ENCODE measurements at places on chromosomes 4 and X.

GRCh38 chr4:53861856-53862610, 202.4 kb downstream of the CHIC2 start:
- no peak for DNase-seq

DNA sequence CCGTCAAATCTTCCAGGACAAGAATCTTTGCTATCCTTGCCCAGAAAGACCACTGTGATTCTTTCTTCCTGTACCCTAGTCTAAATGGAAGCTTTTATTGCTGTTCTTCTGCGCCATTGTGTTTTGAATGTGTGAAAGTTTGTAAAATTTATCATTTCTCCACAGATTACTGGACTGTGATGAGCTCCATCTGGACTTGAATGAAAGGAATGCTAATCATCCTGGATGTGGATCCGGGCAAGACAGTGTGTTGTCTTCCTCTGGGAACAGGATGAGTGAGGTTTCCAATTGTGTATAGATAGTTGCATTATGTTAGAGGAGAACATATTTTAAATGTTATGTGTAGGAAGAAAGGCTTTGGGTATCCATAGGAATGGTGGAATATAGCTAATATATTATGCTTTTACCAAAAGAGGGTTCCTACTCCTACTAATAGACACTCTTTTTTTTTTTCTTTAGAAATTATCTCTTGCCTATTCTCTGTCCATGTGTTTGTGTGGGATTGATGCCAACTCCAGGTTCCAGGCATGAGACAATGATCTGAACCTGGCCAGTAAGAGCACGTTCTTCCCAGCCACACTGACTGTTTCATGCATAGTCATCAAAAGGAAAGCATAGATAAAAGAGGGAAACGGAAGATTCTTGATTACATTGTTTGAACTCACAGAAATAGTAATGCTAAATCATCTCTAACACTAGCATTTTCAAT, 803.6 kb upstream of the ADGRL3 start:
- DNase-seq = no peak

- no peak for DNase-seq
These were observed 53.0 kb upstream of the KLF3 start for GRCh38 chr4:38610966-38611431.

- no peak for DNase-seq
These were observed 17.8 kb downstream of the IDS start for GRCh38 chrX:149487292-149487691.

- DNase-seq = no peak
These were observed 1476.9 kb downstream of the ARAP2 start for GRCh38 chr4:34767407-34767806.

GRCh38 chr4:7194251-7195140, 2.2 kb downstream of the SORCS2 start:
- DNase-seq = no peak

GRCh38 chrX:68718443-68718820, 71.0 kb downstream of the STARD8 start:
- no peak for DNase-seq

DNA sequence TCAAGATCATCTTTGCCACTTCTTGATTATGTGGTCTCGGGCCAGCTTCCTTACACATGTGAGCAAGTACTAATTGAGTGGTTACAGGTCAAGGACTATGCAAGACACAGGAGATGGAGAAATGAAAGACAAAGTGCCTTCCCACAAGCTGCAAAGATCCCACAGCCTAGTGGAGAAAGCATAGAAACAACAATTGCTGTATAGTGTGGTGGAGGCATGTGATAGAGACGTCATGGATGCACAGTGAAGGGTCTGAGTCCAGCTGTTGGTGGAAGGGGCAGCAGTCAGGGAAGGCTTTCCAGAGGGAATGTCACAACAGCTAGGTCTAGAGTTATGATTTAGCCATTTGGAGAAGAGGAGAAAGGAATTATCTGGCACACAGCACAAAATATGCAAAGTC, 210.6 kb downstream of the KDR start:
- DNase-seq = no peak

- peak; percentile 54 for DNase-seq
These were observed 1.7 kb upstream of the HEPH start for GRCh38 chrX:66162331-66162822.

DNA sequence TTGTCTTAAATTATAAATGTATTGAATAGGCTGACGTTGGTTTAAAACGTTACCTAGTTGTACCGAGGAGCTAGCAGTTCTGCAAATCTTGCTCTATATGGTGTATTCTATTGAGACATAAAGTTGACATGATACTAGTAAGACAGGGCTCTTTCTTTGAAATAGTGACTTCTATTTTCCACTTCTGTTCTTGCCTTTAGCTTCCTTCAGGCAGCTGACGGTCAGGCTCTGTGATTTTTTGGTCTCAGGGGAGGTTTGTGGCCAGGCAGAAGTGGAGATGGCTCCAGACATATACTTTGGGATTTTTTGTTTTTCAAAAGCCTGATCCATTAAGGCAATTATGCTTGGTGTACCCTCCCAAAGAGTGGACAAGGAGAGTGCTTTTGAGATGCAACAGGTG, 95.2 kb downstream of the SLC34A2 start:
- no peak for DNase-seq

DNA sequence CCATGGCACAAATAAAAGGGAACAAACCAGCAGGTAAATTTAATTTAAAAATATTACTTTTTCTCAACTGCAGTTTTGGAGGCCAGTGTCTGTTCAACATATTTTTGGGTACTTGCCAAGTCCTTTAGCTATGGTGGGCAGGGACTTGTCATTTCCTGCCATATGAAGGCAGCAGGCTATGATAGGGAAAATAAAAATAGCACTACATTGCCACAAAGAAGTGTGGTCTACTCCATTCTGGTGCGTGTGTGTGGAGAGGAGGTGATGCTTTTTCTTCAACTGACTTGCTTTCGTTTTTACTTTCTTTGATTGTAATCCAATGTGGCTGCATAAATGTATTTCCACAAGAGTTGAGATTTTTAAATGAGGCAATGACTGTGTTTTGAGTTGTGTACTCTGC, 17.2 kb downstream of the GPR174 start:
- DNase-seq = no peak

DNA sequence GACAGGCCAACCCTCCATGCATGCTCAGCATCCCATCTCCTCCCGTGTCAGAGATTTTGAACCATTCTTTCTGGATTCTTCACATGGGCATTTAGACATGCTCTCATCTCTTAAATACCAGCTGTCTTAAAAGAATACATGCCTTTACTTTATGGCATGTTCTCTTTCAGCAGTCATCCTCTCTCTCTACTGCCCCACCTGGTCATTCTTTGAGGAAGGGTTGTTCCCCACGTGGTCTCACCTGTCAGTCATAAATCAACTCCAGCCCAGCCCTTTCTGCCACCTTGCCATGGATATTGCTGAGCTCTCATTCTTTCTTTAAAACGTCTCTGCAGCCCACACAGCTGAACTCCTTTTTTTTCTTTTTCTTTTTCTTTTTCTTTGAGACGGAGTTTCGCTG, 111.3 kb downstream of the ARHGAP10 start:
- no peak for DNase-seq

GRCh38 chr4:185143601-185143969, 519 bp downstream of the SLC25A4 start:
- DNase-seq = no peak

- DNase-seq = no peak
These were observed 557.7 kb downstream of the RAB28 start for GRCh38 chr4:12926189-12927066.

GRCh38 chr4:141046255-141046654, 87.0 kb downstream of the RNF150 start:
- no peak for DNase-seq

- DNase-seq = no peak
These were observed 595 bp upstream of the NAP1L2 start for GRCh38 chrX:73215246-73215645.

DNA sequence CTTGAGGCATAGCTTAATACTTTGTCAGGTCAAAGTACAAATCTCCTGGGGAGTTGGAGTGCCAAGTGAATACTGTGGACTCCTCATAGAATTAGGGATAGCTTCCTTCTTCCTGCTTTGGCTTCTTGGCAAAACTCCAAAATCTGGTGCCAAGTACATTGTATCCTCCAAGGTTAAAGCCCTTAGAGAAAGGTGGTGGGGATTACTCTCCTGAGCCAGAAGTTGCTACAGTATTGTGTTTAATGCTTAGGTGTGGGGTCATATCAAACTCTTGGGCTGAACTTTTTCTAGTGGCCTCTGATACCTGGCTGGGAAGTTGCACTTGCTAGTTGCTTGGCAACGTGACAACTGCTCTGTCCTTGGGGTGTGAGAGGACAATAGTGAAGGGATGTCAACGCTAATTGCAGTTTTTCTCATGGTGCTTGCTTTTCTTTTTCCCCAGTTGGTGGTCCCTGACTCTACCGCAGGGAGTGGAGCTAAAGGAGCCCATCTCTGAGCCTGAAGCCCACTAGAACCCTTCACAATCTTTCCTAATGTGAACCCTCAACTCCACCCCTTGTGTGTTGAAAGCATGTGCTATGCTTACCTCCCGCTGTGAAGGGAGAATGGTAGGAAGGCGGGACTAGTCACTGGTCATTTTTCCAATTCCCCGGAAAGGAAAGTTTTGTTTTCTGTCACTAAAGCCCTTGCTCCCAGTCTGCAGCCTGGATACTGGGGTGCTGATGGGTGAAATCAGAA, 35.5 kb downstream of the DLG3 start:
- DNase-seq = no peak

DNA sequence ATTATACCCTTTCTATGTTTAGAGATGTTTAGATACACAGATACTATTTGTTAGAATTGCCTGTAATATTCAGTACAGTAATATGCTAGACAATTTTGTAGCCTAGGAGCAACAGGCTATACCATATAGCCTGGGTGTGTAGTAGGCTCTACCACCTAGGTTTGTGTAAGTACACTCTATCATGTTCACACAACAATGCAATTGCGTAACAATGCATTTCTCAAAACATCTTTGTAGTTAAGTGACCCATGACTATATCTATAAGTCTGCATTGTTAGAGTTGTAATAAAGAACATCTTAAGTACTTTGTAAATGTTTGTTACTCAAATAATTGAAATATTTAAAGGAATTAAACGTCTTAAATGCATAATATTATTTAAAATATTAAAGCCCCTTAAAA, 379.3 kb downstream of the PPP3CA start:
- DNase-seq = no peak

DNA sequence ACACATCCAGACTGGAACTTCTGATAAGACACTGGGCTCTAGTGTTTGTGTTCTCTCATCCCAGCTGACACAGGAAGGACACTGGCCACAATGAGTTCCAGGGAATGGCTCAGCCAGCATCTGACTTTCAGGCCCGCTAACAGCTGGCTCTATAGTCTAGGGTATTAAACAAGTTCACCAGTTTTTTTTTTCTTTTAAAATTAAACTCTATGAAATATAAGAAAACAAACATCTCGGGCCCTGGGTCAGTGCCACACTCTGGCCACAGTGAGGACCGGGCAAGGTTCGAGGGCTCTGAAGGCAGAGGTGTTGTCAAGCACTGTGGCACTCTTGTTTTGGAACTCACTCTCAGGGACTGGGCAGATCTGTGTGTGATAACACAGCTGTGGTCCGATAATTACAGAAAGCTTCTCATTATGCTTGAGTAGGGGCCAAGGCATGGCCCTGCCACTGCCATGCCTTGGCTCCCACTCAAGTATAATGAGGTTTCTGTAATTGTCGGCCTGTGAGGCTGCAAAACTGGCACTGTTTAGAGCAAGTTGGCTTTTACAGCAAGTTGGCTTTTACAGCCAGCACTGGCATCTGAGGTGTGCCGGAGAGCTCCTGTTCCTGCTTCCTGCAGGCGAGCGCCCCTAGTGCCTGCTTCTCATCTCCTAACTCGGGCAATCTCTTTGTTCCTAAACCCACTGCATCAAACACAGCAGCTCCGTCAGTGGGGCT, 62.8 kb downstream of the PPP1R2C start:
- DNase-seq = no peak

DNA sequence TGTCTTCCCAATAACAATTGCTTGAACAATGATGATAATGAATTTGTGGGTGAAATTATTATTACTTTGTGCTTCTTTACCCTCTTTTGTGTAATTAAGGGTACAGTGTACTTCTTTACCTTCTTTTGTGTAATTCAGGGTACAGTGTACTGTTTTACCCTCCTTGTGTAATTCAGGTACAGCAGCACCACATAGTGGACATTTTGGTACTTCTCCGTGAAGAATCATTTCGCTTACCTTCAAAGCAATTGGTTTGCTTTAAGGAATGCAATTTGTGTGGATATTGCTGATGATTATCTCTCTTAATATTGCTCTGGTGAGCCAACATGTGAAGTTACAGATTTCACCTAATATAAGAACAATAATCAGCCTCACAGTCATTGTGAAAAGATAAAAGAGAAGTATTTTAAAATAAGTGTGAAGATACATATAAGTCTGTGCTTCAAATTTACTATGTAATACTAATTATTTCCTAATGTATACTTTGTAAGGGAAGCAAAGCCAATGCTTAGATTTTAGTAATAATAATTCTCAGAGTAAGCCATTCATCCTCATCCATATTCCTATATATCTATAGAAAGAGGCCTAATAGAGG, 27.2 kb upstream of the SEC24B start:
- peak; percentile 15 for DNase-seq

DNA sequence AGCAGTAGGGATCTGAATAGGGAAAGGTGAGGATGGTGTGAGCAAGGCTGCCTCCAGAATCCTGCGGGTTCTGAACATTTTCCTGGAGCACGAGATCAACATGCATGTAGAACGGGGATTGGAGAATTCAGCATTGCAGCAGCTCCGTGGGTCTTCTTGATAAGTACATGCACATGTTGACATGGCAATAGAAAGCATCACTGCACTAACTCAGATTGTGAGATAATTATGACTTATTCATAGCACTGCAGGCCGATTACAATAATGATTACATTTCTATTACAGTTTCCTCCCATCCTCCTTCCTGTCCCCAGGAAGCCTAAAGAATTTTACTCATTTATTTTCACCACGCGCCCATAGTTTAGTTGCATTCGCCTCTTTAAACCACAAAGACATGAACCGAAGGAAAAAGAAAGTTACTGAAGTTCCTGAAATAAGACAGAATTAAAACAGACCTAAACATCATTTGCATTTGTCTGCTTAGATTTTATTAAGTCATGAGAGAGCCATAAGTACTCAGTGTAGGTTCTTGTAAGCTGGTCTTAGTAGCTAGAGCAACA, 61.3 kb upstream of the ARX start:
- no peak for DNase-seq
